ENCODE measurements at places on chromosomes 7 and 10.

DNA sequence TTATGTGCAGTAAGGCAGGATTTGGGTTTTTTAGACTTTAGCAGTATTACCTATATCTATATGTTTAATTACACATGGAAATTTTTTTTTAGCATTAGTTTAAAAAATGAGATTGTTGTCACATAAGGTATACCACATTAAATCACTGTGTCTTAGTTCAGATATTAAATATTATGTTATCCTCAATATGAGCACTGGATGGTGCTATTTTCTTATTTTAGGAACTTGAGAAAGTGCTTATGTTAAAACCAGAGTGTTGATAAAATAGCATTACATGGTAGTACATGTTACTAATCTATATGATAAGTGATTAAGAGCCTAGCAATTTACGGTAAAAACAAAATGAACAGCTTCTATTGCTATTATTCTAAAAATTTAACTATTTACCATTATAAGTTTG, 28.8 kb downstream of the MIOS start:
- DNase-seq: no peak

GRCh38 chr7:44284216-44284615, 41.2 kb downstream of the CAMK2B start:
- no peak for DNase-seq

- DNase-seq: no peak
Measured at GRCh38 chr7:117492649-117493048, 12.8 kb downstream of the CFTR start.

- DNase-seq: no peak
Measured at GRCh38 chr10:56258378-56258777, 102.7 kb downstream of the ZWINT start.

- DNase-seq: no peak
Measured at GRCh38 chr7:157795199-157795598, 458.4 kb downstream of the DNAJB6 start.

- no peak for DNase-seq
Measured at GRCh38 chr10:120477743-120478141, 20.7 kb downstream of the PLPP4 start.

DNA sequence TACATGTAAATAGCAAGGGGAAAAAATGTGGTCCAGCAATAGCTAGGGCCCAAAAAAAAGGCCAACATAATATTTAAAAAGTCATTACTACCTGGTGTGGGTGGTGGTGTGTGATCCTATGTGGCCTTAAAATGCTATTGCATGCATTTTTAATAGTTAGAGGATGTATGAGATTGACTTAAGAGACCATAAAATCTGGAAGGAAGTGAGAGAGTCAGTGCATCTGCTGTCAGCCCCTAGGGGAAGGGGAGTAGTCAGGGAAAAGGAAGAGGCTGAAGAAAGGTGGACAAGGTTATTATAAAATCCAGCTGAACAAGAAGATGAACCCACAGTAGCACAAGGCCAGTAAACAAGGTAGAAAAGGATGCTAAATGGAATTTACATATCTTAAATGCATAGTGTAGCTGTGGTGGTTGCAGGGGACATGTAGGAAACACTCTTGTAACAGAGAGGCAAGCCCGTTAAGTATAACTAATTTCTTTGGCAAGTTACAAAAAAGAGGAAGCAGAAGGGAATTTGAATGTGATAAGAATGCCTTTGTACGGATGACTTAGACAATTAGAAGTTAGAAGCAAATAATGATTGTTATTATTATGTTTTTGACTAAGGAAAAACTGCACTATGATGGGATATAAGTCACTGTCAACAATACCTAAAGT, 11.9 kb upstream of the NDUFA5 start:
- no peak for DNase-seq

GRCh38 chr7:2521952-2522591, 2.5 kb downstream of the LFNG start:
- no peak for DNase-seq

DNA sequence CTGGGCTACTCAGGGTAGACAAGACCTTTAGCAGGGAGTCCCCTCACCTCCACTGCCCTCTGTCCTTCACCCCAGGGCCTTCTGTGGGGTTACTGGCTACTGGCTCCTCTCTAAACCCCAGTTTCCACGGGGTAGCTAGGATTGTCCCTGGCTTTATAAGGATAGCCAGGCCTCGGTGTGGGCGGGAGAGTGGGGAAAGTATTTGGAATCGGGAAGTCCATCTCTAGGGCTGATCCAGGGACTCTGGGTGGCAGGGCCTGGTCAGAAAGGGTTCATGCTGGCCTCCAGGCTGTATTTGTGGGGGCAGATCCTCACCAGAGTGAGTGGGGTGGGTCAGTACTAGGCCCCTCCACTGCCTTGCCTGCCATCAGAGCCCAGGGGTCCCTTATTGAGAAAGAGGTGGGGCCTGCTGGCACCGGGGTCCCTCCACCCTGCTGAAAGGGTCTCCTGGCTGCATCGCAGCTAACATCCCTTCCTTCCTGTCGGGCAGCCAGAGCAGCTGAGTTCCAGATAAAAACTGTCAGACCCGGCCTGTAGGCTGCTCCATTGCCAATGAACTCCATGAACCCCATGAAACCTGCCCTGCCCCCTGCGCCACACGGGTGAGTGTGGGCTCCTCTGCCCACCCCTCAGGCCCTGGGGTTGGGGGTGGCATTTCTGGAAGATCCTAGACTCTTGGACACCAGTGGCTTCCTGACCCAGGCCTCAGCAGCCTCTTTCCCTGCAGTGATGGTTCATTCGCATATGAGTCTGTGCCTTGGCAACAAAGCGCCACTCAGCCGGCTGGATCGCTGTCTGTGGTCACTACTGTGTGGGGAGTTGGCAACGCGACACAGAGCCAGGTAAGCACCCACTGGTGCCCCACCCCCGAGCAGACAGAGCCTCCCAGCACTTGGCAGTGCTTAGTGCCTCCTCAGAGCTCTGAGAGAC, 7.3 kb downstream of the ZMIZ2 start:
- DNase-seq: no peak

DNA sequence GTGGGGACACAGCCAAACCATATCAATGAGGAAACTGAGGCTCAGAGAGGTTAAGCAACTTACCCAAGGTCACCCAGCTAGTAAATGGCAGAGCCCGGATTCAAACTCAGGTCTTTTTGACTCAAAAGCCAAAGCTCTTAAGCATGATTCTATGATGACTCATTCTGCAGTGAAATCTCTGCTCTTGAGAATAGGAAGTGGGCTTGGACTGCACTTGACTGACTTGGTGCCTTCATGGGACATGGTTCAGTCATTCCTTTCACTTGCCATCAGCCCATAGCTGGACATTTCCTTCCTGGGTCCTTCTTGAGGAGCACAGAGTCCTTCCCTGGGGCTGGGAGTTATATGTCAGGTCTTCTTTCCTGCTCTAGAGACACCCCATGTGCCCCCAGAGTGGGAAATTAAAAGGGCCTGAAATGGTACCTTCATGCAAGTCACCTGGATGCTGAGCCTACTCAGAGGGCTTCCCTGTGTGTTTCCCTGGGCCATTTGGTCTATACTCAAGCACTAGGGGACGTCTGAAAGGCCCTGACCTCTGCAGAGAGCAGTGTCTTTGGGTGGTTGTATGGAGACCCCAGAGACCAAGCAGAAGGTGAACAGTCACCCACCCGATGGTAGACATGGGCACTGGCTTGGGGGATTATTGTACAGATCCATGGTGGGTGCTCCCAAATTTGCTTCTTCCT, 62.4 kb upstream of the SDK1 start:
- DNase-seq: no peak

DNA sequence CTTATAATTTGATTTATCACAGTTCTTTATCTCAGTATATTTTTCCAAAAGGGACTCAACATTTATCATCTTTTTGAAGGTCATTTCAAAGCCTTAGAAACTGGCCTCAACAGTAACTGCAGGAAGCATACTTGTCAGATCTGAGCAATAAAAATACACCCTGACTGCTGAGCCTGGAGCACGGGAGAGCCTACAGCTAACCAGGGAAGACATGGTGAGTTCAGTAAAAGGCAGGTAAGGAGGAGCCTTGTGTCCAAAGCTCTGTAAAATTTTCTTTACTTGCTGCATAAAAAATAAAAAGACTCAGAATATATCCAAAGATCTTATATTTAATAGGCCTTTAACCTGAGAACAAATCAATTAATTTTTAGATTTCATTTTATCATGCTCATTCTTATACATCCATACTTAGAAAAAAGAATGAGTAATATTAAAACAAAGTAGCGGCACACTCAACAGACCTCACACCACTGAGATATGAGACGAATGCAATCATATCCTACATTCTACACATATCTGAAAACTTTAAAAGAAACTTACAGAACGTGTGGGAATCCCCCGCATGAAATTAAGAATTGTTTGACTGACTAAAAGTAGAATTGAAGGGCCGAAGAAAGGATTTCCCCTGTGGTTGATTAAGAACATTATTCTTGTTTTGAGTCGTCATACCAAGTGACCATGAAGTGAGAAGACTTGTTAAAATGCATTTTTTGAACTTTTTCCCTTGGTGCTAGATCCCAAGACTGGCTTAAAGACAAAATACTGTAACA, 296.4 kb upstream of the MKLN1 start:
- no peak for DNase-seq

DNA sequence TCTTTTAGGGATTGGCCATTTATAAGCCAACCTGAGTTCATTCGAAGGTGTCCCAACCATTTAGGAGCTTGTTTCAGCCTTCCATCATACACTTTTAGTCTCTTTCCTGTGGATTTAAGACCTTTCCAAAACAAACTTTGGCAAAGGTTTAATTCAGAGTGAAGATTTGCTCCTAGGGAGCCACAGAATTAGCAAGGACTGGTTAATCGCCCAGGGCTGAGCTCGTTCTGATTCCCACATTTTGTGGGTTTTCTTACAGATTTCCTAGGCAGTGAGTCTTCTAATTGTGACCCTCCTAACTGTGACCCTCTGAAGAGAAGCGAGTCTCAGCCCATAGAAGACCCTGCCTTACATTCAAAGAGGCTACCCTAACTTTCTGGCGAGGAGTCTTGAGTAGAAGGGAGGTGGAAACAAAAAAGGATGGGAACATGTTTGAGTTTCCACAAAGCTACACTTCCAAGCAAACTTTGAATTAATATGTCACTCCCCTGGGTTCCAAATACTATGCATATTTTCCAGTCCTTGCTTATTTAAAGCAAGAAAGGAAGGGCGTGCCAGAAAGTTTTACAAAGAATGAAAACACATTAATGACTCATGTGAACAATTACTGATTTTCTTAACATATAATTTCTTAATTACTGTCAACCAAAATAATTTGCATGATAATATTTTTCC, 118.3 kb downstream of the ARID5B start:
- DNase-seq: no peak

GRCh38 chr10:103849880-103850571, 5.3 kb downstream of the SH3PXD2A start:
- DNase-seq: no peak

DNA sequence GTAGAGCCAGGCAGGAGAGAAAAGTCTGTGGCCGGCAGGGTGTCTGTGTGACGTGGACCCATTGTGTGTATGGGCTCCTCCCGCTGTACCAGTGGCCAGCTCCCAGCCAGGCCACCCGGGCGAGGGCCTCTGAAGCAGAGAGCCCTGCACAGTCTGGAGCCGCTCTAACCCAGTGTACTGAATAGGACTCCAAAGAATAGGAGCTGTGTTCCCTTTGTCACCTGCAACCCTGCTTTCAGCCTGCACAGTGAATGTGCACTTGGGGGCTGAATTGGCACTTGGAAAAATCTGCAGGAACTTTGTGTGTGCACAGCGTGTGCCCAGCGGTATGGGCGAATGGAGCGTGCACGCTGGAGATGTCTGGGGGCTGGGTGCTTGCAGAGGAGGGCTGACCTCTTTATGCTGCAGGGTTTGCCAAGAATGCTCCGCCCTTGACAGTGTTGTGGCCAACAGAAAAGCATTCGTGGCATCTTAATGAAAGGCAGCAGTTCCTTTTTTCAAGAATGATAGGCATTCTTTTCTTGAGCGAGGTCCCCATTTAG, 216.2 kb downstream of the AUTS2 start:
- no peak for DNase-seq

DNA sequence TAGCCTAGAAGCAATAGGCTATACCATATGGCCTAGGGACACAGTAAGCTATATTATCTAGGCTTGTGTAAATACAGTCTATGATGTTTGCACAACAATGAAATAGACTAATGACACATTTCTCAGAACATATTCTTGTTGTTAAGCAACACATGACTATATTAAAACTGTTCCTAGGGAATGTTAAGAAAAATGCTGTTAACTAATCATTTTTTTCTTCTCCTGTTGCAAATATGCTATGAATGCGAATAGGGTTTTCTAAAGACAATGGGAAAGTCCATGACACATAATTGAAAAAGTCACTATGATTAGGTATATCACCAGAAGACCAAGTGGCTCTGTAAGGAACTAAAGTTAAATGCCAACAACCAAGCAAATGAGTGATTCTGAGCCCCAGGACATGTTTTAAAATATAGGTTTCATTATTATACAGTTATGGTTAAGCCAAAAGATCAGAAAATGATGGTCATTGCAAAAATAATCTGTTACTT, 454.0 kb upstream of the SORCS1 start:
- no peak for DNase-seq

- DNase-seq: no peak
Measured at GRCh38 chr7:135490783-135491182, 19.1 kb downstream of the CNOT4 start.

Data from NCI-H446 treated with DMSO at 0.1 percent for 48 hours (cell line).